K562 (cell line): ENCODE measurements at places on chromosomes 1 and 21. TPM values are rescaled to one million over a fixed set of nuclear protein-coding genes. Genes with fewer than 3 reads are reported as not detected.

DNA sequence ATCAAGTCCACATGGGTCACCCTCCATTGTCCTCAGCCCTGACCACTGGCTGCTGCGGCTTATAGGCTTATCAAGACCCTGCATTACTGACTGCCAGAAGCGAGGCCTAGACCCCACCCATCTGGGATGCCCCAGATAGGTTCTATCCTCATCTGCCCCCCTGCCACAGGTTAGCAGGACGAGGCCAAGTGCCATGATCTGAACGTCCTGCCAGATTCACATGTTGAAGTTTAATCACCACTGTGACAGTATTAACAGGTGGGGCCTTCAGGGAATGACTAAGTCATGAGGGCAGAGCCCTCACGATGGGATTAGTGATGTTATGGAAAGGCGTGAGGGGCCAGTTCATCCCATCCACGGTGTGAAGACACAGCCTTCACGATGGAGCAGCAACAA is 6.2 kb upstream of the CPLANE2 start:
- peak; percentile 32 for DNase-seq

DNA sequence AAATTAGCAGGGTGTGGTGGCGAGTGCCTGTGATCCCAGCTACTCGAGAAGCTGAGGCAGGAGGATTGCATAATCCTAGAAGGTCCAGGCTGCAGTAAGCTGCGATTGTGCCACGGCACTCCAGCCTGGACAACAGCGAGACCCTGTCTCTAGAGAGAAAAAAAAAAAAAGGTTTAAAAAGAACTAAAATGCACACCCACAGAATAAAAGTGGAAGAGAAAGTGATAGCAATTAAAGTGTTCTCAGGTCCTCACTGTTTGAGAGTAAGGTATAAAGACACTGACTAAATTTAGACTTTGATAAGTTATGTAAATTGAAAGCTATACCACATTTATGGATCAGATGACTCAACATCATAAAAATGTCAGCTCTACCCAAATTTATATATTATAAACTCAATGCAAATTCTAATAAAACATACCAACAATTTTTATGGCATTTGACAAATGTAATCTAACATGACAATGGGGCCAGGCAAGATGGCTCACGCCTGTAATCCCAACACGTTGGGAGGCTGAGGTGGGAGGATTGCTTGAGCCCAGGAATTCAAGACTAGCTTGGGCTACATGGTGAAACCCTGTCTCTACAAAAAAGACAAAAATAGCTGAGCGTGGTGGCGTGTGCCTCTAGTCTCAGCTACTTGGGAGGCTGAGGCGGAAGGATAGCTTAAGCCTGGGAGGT is 11.8 kb downstream of the ZBTB17 start:
- no peak for DNase-seq

DNA sequence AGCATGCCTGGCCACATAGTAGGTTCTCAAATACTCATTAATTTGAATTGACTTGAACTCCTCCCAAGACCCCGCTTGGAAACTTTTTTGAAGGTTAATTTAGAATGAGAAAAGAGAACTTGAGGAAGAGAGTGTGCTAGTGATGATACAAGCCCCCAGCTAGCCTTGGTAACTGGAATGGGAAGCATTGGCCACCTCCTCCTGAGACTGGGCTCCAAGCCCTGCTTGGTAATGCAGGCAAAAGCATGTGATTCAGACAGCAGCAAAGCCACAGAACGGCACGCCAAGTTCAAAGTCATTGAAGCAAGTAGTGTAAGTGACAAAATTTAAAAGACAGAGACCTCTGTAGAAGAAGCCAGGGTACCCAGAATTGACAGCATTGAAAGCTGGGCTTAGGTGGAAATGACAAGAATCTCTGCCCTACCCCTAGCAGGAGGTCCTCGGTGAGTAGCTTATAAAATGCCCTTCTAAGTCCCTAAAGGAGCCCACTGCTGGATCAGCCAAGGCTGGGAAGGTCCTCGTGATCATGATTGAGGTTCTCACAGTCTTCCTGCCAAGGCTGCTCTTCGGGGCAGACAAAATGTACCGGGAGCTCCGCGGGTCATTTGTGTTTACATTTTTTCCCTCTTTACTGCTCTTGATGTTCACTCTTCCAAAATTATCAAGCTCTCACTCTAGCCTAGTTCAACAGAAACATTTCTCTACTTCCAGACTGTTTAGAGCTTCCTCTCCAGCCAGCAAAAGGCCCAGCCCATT is 99.4 kb downstream of the TSEN15 start:
- no peak for DNase-seq

- DNase-seq: no peak
Measured at GRCh38 chr1:184166485-184166884, 115.0 kb downstream of the TSEN15 start.

Gene LAMC1
- total RNA-seq: 0.60 and 0.71 TPM in 2 replicates

Gene PLA2G5
- not detected in 2 replicates for total RNA-seq

Gene RGS8
- not detected in 2 replicates for total RNA-seq
